ENCODE measurements at places on chromosomes 11 and 22. TPM values are rescaled to one million over a fixed set of nuclear protein-coding genes. Genes with fewer than 3 reads are reported as not detected.

GRCh38 chr22:44108076-44108475 is 72.6 kb upstream of the PARVG start:
- DNase-seq, result no peak

BDNF gene
- total RNA-seq, result 9.5 TPM

- DNase-seq, result no peak
These were observed 757 bp downstream of the SPI1 start for GRCh38 chr11:47377571-47378009.

GRCh38 chr11:110529043-110529442 is 99.3 kb downstream of the FDX1 start:
- DNase-seq, result no peak

THY1 gene
- 6.4 TPM for total RNA-seq

DNA sequence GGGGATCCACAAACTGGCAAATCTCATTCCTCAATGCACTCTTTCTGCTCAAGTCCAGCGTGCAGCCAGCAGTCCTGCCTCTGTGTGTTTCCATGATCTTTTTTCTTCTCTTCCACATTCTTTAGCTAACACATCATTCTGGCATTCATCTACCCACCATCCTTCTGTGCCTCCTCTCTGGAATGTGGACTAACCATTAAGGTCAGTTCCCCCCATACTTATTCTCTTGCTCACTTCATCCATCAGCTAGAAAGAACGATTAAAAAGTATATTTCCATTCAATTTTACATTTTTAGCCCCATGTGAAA is 7.8 kb downstream of the KIRREL3 start:
- peak; percentile 75 for DNase-seq

CSNK2A3 gene
- total RNA-seq, result 0.35 TPM

DNA sequence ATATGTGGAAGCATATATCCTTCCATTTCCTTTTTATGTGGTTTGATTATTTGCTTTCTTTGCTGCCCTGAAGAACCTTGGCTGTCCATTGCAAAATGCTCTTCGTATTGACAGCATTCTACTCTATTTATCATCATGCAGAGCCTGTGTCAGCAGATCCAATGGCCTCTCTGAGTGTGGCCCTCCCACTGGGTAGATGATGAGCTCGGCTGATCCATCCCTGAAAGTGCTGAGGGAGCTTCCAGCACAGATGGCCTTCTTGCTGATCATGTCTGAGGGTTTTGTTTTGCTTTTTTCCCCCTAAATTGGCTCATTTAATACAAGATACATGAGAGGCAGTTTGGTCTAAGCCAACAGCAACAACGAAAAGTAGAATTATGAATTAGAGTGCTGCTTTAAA is 181.0 kb downstream of the GRIA4 start:
- no peak for DNase-seq

GRCh38 chr11:111736621-111737443 is 29.4 kb downstream of the PPP2R1B start:
- DNase-seq, result no peak

DNA sequence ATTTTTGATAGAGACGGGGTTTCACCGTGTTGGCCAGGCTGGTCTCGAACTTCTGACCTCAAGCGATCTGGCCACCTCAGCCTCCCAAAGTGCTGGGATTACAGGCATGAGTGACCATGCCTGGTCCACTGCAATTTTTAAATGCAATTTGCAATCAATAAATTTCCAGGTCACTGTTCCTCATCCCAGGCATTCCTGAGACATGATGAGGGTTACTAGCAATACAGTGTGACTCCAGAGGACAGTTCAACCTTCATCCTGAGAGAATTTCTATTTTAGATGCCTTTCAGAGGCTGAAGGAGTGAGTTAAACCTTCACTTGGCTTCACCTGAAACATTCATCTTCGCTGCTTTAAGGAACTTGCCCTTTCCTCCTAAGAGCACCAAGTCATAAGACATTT is 9.7 kb upstream of the UBASH3B start:
- peak; percentile 77 for DNase-seq

HORMAD2 gene
- not detected for total RNA-seq

TMPRSS6 gene
- total RNA-seq, result not detected

RAPSN gene
- total RNA-seq, result not detected

GRCh38 chr11:35619855-35620640 is 1.8 kb downstream of the FJX1 start:
- no peak for DNase-seq

DNA sequence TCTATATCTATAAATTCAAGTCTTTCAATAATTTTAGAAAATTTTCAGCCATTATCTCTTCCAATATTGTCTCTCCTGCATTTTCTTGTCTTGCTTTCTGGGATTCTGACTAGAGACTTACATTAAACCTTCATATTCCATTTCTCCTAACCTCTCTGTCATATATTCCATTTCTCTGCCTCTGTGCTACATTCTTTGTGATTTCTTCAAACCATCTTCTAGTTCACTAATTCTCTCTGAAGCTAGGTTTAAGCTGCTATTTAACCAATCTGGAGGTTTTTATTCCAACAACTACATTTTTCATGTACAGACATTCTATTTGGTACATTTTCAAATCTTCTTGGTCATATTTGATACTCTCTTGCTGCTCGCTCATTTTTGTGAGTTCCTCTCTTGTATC is 122.5 kb downstream of the TTC28 start:
- DNase-seq, result no peak

DNA sequence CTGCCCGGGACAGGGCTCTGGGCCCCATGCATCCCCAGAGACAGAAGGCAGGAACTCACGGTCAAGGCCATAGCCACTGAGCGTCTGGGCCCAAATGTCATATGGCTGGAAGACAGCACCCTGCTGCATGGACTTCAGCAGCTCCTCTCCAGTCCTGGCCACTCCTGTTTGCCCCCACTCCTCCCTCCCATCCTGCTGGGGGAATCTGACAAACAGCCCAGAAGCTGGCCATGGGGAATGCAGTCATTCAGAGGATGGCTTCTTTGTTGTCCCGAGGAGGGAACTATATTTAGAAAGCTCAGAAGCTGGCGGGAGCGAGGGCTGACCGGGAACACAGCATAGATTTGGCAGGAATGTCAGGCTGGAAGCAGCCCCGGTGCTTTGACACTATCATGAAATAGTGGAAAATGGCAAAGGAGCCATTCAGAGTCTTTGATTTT is 35.0 kb downstream of the DKK3 start:
- DNase-seq, result no peak

- DNase-seq, result peak; percentile 54
These were observed 133.6 kb downstream of the SHANK2 start for GRCh38 chr11:71118671-71119250.

FOLH1 gene
- total RNA-seq, result not detected

DNA sequence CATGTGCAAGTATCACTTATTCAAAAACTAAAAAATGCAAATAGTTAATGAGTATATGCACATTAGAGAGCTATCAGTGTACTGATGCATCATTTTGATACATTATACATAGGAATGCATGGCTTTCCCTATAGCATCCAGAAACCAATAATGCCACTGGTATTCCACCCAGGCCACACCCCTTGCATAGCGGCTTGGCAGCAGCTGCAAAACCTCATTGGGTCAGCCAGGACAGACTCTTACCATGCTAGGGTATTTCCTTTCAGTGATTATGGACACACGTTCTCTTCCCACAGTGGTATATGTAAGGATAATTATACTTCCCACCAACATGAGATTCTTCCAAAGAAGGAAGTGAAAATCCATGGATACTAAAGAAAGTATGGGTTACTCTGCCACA is 145.9 kb upstream of the PITPNB start:
- DNase-seq, result no peak

KLHL35 gene
- 3.3 TPM for total RNA-seq

ILK gene
- total RNA-seq, result 184 TPM

GRAMD1B gene
- 6.0 TPM for total RNA-seq

- DNase-seq, result no peak
These were observed 9.2 kb upstream of the TPCN2 start for GRCh38 chr11:69039501-69039900.

DNA sequence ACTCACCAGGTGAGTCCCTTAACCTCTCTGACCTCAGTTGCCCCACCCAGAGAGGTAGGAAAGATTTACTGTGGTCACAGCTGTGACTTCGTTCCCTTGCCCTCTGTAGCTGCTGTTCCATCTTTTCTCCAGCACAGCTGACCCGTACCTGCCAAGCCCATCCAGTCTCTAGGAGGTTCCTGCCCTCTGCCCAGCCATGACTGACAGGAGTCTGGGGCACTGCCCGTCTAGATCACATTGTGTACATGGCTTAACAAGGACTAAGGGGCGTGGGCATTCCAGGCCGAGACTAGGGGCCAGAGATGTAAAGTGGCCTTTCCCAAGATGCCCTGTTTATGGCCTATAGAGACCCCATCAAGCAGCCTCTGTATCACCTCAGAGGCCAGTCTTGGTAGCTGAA is 132.0 kb downstream of the PARVA start:
- DNase-seq, result no peak

- no peak for DNase-seq
These were observed 7.5 kb downstream of the BCL9L start for GRCh38 chr11:118918128-118918685.

DNA sequence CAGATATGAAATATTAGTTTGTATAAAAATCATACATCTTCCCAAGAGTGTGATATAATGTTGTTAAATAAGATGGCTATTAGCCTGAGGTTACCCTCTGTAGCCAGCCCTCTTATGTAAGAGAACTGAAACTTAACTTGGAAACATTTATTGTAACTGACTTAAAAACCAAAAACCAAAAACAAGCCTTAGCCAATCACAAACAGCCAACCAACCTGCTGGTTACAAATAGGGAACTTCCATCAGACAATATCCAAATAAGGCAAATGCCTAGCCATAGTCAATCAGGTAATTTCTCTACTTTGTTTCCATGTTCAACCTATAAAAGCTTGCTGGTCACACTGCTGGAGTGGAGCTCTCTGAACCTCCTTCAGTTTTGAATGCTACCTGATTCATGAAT is 14.1 kb downstream of the KBTBD3 start:
- no peak for DNase-seq

RIBC2 gene
- total RNA-seq, result 0.69 TPM

DNA sequence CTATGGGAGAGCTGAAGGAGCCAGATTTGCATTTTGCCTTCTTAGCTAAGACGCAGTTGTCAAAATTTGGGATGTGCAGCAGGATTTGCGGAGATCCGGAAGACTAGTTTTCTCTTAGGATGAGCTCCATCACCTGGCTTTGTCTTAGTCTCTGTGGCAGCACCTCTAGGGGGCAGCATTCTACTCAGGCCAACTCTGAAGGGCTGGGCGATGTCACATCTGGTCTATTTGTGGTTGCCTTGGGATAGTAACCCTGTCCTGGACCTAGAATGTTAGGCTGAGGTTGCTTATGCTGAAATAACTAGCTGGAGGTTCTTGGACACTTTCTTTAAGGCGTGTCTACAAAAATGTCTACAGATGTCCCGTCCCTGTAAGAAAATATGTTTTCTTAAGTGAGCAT is 116.2 kb downstream of the FAT3 start:
- no peak for DNase-seq

DNA sequence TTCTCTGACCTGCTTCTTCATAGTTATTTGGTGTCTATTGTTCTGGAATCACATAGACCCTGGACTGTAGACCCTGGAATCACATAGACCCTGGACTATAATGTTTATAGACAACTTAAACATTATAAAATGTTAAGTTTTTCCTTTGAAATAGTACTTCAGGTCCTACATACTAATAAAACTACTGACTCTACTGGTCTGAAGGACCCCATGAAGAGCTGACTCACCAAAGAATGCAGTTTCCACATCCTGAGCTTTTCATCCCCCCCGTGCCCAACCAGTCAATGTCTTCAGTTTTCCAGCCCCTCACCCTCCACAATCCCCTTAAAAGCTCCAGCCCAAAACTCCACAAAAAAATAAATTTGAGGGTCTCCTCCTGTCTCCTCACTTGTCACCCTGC is 6.6 kb upstream of the PLEKHA7 start:
- no peak for DNase-seq

- no peak for DNase-seq
These were observed at the start of gene SYTL2 for GRCh38 chr11:85810871-85811611. Gene SYTL2 (minus strand): TSS chr11:85811141. CDS start chr11:85757725, 53,416 bp downstream.

GRCh38 chr22:17794726-17795542 is 20.7 kb upstream of the BID start:
- no peak for DNase-seq

- DNase-seq, result no peak
These were observed 632 bp upstream of the CCDC34 start for GRCh38 chr11:27363576-27364117.

PIH1D2 gene
- total RNA-seq, result 0.36 TPM

BLID gene
- total RNA-seq, result 1.9 TPM

SCGB2A2 gene
- total RNA-seq, result not detected

P4HA3 gene
- total RNA-seq, result 0.81 TPM

DNA sequence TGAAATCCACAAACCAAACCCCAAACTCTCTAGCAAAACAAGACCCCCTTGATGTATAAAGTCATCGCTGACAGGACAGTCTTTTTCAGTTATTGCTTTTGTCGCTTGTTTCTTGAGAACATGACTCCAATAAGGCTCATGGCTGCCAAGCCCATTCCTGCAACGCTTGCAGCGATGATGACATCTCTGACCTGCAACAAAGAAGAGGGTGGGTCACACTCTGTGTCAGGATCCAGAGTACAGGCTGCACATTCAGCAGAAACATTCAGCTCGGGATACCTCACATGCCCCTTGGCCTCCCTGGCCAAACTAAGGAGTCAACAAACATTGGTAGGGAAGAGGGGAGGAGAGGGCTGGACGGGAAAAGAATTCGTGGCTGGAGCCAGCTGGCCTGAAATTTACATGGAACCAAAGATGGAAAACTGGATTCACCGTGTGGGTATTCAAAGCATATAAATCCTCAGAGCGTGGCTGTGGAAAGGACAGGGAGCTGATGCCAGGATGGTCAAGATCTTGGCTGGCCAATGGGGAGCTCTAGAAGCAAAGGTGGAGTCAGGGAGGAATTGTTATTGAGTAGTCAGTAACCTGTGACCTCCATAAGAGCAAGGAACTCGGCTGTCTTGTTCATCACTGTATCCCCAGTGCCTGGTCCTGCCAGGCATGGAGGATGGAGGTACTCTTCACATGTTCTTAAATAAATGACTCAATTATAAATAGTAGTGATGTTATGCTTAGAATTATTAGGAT is 11.8 kb upstream of the PLAAT2 start:
- no peak for DNase-seq
